ENCODE measurements at places on chromosomes 5 and 9.
A peak's percentile ranks its signal among the peaks of the same experiment; 100 is the strongest.

GRCh38 chr9:134852906-134853654 lies 27.5 kb upstream of the FCN2 start:
- no peak for DNase-seq

GRCh38 chr5:66207800-66208561 lies 63.9 kb downstream of the SREK1 start:
- DNase-seq: no peak

DNA sequence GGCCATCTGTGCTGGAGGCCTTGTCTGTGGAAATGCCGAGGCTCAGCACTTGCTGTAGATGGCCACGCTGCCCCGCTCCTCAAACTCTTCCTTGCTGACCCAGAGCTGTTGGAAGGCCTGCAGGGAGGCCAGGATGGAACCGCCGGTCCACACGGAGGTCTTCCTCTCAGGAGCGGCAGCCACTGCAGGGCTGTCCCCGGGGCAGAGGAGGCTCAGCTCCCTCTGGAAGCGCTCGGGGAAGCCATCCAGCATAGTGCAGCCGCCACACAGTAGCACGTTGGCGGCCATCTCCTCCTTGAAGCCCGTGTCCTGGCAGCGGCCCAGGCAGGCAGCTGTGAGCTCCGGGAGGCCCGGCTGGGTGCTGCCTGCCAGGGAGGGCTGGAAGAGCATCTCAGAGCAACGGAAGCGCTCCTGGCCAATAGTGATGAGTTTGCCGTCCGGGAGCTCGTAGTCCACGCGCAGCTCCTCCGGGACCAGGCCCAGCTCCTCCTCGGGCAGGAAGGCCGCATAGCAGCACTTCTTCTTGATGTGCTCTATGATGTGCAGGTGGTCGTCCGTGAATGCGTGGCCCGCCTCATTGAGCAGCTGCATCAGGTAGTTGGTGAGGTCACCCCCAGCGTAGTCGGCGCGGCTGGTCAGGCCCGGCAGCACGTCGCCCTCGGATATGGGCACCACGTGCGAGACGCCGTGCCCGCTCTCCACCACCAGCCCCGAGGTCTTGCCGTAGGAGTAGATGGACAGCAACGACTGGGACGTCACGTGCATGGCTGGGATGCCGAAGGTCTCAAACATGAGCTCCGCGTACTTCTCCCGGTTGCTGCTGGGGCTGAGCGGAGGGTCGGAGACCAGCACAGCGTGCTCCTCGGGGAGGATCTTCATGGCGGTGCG lies 901 bp downstream of the ACTL7B start:
- DNase-seq: no peak

DNA sequence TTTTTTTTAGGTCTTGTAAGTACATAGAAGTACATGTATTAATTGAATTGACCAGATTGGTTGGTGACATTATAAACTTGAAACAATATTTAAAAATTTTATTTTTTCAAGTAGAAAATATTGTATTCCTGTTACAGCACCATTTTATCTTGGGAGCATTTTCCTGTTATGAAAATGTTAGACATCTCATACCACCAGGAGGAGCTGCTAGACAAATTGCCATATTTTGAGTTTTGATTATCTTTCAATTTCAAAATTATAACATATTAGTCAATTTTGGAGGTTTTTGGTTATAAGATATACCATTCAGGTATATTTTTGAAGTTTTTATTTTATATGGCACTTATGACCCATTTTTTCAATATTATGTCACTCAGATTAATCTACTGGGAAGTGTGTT lies 84.4 kb downstream of the CNTLN start:
- no peak for DNase-seq

- DNase-seq: no peak
Observed at GRCh38 chr5:3217114-3217513, 378.5 kb upstream of the IRX1 start.

DNA sequence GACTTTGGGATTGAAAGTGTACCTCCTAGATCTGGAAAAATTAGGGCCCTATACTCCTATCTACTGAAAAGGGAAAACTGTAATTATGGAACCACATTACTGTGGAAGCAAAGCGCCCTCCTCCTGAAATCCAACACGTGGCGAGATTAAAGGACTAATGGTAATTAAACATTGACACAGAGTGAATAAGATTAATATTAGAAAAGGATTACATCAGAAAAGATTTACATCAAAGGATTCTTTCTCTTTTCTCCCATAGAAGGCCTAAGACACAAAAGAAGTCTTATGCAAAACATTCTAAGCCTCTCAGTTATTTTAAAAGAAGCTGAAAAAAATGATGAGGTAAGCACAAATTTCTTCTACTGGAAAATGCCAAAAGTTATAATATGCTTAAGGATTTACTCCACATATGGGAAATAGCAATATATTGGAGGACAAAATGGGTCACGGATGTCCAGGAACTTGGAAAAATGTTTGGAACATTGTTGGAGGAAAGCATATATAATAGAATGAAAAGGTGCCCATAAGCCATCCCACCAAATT lies 227.8 kb downstream of the TRPM3 start:
- no peak for DNase-seq

DNA sequence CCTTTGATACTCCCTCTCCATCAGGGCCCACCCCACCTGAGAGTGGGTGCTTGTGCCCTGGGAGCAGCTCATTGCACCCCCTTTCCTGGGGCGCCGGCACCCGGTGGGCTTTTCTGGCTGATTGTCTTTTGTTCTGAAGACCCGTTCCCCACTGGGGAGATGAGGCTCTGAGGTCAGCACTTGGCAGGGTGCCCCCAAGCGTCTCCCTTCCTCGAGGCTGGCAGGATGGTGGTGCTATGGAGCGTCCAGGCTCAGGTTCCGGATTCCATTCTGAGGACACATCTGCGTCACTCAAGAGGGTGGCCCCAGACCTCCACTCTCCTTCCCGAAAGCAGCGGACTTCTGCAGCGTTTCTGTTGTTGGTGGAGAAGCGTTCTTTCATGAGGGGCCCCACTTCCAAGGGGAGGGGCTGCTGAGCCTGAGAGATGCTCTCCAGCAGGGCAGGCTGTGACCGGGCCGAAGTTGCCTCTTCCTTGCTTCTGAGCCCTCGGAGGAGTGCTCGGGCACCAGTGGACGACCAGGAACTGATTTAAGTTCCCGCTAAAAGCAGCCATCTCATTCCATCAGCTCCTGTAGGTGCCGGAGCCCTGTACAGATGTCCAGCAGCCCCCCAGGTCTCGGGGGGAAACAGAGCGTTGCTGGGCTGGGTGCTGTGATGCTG lies 42.2 kb downstream of the COL5A1 start:
- DNase-seq: no peak

- DNase-seq: peak; percentile 76
Observed at GRCh38 chr9:81490605-81491331, 198.6 kb downstream of the TLE1 start.

DNA sequence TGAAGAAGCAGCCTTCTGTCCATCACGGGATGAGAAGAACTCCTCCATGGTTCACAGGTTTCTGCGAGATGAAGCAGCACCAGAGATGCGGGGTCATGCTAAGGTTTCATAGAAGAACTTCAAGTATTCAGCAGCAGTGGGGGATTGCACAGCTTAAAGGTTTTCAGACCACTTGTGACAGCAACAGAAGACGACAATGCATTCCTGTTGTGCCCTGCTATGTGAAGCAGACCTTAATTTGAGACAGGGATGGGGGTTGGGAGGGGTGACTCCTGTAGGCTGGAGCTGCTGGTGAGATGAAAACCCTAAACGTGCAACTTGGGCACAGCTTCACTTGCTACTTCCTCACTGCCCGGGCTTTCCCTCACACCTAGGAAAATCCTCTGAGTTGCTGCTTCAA lies 256.0 kb downstream of the SLIT3 start:
- DNase-seq: no peak

DNA sequence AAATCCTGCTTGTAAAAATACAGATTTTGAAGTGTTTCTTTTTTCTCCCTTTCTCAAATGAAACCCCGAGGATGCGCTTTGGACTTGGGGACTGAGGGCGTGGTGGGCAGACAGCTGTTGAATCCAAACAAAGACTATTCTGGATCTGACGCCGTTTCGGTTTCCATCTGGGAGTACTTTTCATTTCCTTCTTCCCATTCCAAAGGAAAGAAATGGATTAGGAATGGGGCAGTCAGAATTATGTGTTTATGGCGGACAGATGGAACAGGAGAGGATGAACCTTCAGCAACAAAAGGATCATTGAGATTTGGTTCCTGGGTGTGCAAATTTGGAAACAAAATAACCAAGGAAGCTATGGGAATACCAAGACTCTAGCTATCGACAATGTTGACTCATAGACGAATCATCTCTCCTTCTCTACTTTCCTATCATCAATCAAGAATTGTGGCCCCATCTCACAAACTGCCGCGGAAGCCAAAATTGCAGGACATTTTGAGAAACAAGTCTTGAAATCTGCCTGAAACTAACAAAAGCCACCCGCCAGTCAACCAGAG lies 300.6 kb downstream of the PARP8 start:
- peak; percentile 25 for DNase-seq

DNA sequence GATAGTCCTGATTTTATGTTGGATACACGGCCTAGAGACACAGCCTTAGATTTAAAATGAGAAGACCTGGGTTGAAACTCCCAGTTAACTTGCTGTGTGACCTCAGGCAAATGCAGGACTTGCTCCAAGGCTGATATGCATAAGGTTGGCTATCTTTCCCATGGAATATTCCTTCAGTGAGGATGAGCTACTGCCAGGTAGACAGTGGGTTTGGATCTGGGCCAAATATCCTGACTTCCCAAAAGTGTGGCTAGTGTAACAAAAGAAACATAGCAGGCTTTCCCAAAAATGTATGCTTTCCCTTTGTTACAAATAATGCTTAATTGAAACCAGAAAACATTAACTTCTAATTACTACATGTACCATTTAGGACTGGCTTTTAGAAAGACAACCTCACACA lies 697 bp upstream of the XPA start:
- DNase-seq: no peak

- DNase-seq: peak; percentile 30
Observed at GRCh38 chr5:33969572-33970452, 14.7 kb downstream of the SLC45A2 start.

DNA sequence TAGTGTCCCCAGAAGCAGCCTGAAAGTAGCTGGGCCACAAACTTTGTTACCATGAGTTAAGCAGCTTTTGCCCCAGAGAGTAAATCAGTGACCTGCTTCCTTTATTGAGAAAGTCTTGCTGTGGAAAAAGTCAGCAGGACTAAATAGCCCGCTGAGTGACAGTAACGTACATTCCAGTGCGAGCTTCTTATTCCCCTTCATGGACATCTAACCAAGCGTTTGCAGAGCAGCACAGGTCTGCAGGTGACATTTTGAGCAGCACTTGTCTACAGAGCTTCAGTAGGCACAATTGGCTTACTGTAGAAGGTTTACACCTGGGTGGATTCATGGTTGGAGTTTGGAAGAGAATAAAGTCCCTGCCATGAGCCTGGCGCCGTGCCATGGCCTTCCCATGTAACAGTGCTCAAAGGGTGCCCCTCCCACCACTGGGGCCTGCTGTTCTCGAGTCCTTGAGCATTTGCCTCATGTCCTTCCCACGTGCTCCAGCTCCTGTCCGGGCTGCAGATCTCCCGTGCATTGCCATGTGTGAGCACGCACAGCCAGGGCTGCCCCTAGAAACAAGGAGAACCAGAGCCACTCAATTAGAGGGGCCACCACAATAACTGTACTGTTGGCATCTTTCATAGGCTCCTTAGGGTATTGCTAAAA lies 41.3 kb upstream of the GRHPR start:
- DNase-seq: no peak

GRCh38 chr5:168468836-168469235 lies 17.4 kb upstream of the RARS1 start:
- peak; percentile 19 for DNase-seq

DNA sequence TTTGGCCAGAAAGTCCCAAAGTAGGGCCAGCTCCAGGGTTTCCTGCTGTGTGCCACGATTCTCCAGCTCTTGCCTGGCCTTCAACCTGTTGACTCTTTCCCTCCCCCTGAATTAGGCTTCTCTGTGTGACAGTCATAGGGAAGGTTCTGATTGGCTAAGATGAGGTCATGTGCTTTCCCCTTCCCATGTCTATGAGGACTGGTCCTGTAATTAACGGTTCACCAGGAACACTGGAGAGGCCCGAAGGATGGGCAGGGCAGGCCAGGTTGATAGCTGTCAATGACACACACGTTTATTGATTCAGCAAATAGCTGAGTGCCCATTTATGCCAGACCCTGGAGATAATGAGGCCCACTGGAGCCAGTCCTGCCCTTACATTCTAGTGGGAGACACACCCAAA lies 9.0 kb upstream of the PRR7 start:
- no peak for DNase-seq

GRCh38 chr5:113271745-113272454 lies 162.9 kb downstream of the TSSK1B start:
- DNase-seq: no peak

DNA sequence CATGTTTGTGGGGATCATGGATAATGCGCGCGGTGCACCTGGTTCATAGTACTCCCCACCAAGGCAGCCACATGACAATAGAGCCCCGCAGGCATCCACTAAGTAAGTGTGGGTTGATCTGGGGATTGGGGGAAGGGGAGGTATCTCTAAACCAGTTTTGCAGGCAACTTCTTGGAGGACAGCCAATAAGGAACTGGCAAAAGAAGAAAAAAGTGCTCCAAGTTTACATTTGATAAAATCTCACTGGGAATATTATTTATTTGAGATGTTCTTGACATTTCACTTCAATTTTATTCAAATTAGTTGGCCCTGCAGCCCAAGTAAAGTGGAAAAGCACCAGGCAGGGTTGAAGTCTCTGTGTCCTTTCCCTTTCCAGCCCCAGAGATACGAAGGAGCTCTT lies 8.5 kb downstream of the FBP1 start:
- DNase-seq: no peak

GRCh38 chr9:136654820-136655535 lies 7.7 kb upstream of the EGFL7 start:
- DNase-seq: no peak

DNA sequence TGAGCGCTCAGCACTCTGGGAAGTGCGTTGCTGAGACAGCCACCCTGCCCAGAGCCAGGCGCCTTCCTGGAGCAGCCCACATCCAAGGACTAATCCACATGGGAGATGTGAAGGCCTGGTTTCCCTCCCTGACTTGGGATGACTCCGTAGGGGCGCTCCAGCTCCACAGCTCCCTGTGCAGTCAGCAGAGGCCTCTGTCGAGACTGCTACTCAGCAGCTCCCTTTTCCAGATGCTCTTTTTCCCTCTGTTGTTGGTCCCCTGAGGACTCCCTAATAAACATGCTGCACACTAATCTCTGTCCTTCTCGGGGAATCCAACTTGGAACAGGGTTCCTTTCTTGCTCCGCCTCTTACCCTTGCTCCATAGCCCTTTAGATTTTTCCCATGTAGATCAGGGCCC lies 237.3 kb downstream of the ZSWIM6 start:
- DNase-seq: no peak

All from Daoy (cell line).